ENCODE measurements at places on chromosomes 13 and 19.
A peak's percentile ranks its signal among the peaks of the same experiment; 100 is the strongest.

DNA sequence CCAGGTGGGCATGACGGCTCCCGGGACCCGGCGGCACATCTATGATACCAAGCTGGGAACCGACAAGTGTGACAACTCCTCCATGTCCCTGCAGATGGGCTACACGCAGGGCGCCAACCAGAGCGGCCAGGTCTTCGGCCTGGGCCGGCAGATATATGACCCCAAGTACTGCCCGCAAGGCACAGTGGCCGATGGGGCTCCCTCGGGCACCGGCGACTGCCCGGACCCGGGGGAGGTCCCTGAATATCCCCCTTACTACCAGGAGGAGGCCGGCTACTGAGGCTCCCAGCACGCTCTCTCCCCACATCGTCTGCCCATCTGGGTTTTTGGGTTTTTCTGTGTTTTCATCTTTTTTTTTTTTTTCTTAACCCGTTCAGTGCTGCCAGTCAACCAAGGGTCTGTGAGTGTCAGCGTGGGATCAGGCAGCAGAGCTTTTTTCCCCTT is 2.3 kb upstream of the ABCA7 start:
- DNase-seq = no peak

DNA sequence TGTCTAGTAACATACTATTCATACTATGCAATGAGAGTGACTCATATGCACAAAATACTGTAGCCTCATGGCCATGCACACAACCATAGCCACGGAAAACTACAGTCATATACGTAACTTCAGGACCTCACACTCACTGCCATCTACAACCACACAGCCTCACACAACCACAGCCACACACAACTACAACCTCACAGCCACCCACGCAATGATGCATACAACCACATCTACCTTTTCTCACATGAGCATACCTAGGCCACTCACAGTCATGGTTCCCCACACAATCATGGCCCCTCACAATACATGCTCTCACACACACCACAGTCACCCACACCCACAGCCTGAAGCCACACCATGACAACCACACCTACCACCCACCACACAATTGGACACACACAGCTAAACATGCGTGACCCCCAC is 8.7 kb upstream of the TNFSF14 start:
- no peak for DNase-seq

DNA sequence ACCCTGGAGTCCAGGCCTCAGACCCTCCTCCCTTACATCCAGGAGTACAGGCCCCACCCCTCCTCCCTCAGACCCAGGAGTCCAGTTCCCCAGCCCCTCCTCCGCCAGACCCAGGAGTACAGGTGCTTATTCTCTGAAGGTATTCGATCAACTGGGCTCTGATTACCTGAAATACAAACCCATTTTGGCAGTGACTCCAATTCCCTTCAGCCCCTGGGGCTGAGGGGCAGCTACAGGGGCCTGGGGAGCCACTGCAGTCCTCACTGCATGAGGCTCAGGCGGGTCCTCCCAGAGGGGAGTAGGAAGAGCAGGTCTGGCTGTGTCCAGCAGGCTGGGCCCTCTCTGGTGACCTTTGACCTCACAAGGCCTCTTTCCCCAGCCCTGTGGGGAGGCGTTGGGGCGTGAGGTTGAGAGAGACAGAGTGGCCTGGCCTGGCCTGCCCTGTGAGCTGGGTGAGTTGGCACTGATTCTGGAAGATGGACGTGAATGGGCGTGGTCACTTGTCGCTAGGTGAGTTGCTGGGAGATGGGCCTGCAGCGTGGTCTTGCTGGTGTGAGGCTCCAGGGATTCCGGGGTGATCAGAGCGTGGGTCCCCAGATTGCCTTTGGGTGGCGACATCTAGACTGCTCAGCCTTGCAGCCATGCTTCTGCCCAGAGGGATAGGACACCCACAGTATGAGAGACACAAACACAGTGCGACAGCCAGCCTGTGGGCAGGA is 3.1 kb downstream of the BCAT2 start:
- DNase-seq = peak; percentile 16

GRCh38 chr13:50410921-50411746 is 395.9 kb downstream of the KCNRG start:
- DNase-seq = no peak

DNA sequence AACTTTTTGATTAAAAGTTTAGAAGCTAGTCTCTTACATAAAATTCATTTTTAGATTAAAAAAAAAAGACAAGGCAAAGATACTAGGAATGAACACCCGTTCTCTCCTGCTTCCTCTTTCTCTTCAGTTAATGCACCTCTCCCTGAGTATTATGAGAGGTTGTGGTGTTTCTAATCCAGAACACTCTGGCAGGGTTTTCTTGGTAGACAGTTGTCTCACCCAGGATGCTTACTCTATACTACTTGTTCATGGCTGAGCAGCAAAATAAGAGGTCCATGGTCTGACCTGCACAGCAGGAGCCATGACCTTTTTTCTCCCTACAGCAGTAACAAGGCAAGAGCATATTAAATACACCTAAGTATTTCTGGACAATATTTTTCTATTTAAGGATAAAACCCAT is 62.0 kb downstream of the MICU2 start:
- DNase-seq = no peak

DNA sequence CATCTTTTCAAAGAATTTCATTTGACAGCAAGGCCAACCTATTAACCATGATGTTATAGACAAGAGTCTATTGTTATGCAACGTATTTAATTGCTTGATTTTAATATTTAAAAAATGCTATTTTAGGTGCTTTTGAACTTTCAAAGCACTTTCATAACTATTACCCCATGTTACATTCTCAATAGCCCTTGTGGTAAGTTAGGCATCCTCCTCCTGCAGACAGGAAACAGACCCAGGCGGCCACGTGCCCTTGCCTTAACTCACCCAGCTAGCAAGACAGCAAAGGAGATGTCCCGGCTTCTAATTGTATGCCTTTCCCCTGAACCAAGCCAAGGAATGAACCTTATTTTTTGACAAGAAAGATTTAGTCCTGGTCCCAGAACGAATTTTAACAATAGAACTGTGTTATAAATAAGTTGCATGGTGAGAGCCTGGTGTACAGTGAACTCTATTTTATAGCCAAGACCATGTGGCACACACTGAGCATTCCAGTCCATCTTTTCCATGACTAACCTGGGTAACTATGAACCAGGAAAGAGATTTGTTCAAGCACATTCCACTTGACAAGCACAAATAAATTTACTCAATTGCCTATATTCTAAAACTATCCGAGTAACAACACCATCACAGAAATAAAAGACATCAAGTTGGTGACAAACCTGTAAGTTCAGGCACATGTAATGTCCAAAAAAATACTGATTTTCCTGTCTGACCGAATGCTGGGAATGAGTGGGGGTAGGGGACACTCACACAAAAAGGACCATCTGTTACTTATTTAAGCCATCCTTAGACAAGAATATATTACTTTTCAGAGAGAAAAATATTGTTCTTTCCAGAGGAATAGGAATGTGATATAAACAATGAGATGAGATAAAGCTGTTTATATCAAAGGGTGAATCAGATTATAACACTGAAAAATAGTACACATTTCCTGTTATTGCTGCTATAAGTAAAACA is 163.0 kb downstream of the EFNB2 start:
- no peak for DNase-seq

DNA sequence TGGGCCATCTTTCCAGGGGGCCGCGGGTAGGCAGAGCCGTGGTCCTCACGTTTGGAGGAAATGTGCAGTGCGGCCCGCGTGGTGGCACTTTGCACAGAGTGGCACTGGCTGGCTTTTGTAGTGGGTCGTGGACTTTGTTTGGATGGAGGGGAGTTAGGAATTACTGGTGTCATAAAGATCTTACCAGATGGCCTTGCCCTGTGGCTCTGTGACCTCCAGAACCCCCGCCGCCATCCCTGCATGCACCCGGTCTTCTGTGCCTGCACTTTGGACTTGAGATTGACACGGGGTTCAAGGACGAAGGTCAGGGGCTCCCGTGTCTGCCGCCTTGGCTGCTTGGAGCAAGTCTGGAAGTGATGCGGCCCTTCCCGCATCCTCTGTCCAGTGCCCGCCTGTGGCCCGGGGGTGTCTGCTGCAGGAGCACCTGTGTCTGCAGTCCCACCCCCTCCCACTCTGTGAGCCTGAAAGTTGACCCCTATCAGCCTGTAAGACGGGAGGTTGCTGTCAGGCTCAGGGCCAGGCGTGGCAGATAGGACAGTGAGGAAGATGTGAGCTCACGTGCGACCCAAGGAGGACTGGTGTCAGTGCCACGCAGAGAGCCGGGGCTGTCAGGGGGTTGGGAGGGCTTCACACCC is 2.2 kb downstream of the GNA11 start:
- no peak for DNase-seq

DNA sequence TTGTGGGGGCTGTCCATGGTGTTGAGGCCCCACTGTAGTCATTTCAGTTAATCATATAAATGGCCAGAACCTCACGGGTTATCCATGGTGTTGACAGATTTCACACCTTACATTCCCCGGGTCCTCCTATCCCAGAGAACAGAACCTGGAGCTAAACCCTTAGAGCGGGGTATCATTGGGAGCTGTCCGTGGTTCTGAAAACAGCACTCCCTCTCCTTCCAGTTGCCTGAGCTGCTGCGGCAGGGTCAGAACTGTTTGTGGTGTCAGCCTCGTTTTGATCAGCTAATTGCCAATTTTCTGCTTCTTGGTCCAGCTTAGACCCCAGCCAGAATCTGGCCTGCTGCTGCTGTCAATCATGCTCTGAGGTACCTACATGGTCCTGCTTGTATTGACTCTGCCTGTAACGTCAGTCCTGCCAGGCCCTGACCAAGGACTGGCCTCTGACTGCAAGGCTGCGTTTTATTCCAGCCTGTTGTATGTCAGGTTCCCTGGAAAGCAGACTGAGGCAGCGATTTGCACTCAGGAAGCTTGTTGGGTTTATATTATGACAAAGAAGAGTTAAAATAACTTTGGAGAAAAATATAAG is 55.8 kb upstream of the KCTD15 start:
- DNase-seq = no peak

DNA sequence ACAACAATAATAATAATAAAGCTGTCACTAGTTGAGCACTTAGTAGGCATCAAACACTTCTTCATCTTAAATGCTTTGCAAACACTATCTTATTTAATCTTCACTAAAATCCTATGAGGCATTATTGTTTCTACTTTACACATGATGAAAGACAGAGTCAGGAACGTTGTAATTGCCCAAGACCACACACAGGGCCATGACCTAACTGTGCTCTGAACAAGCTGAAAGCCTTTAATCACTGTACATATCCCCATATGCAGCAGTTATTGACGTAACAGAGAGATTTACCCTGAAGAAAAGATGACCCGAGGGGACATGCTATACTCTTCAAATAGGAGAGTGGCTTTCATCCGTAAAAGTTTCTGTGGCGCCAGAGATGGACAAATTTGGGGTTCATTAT is 53.0 kb downstream of the SACS start:
- DNase-seq = no peak

GRCh38 chr13:74040200-74040599 is 94.0 kb downstream of the KLF12 start:
- DNase-seq = peak; percentile 81

DNA sequence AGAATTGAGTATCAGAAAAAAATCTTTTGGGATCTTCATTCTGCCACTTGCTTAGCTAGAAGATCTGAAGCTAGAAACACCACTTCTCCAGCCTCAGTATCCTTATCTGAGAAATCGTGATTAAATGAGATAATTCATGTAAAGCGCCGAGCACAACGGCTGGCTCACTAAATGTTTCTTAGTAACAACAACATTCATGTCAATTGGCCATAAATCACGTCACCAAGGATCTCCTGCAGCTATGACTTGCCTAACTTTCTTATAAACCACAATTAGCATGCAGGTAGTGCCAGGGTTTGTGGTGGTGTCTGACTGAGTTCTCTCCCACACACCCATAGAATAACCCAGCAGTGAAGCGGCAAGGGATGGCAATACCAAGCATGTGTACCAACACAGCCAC is 501.3 kb downstream of the EFNB2 start:
- DNase-seq = no peak

DNA sequence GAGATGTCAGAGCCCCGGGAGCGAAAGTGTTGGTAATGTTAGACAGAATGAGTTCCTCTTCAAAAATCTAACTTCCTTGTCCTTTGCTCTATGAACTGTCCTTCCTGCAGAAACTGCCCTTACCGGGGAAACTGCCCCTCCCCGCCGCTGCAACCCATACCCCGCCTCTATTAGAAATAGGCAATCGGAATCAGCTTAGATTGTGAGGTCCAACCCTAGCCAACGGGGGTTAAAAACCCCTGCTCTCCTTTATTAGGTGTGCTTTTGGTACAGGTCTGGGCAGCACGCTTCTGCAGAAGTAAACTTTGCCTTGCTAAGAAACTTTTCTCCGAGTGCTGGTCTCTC is 11.5 kb upstream of the CAPNS1 start:
- DNase-seq = no peak

- DNase-seq = no peak
These were observed 1.0 kb upstream of the NCCRP1 start for GRCh38 chr19:39195755-39196154.

- DNase-seq = no peak
These were observed 10.0 kb downstream of the CALM3 start for GRCh38 chr19:46610851-46611770.

- no peak for DNase-seq
These were observed 260.2 kb downstream of the DACH1 start for GRCh38 chr13:71606818-71607217.

- DNase-seq = no peak
These were observed 172.6 kb upstream of the ATXN8OS start for GRCh38 chr13:69935043-69935442.

- peak; percentile 85 for DNase-seq
These were observed 120.8 kb upstream of the ZNF507 start for GRCh38 chr19:32224371-32225244.

GRCh38 chr19:31332096-31332495 is 17.1 kb downstream of the TSHZ3 start:
- no peak for DNase-seq

DNA sequence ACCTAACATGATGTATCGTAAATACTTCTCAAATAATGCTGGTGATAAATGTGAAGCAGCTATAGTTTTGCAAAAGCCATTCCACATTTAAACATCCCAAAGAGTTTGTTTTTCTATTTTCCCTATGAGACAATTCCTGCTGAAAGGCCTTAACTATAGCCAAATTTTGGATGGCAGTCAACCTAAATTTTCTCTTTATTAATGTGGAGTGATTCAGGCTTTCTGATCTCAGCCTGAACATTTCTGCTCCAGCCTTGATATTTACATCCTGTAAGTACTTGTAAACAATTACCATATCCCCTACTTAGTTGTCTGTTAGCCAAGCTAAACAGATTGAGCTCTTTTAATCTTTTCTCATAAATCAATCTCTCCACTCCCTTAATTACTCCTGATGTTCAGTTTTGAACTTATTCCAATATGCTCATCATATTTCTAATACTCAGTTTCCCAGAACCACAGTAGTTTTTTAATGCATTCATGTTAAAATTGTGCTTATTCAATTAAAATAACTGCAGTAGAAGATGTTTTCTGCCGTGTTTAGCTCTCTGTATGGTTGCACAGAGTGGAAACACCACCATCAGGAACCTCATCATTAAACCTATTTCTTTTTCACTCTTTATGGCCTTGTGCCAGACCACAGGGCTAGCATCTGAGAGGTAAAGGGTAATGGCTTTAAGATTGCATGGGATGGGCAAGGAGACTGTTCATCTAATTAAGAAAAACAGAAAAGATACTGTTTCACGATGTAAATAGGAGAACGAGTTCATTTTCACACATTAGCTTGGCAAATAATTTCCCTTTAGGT is 1235.2 kb upstream of the SLC10A2 start:
- DNase-seq = no peak

All from glutamatergic neuron (in vitro differentiated cells).